ENCODE measurements at places on chromosomes 11 and 22.

GRCh38 chr11:48002561-48002960 lies 22.2 kb downstream of the PTPRJ start:
- DNase-seq: no peak

DNA sequence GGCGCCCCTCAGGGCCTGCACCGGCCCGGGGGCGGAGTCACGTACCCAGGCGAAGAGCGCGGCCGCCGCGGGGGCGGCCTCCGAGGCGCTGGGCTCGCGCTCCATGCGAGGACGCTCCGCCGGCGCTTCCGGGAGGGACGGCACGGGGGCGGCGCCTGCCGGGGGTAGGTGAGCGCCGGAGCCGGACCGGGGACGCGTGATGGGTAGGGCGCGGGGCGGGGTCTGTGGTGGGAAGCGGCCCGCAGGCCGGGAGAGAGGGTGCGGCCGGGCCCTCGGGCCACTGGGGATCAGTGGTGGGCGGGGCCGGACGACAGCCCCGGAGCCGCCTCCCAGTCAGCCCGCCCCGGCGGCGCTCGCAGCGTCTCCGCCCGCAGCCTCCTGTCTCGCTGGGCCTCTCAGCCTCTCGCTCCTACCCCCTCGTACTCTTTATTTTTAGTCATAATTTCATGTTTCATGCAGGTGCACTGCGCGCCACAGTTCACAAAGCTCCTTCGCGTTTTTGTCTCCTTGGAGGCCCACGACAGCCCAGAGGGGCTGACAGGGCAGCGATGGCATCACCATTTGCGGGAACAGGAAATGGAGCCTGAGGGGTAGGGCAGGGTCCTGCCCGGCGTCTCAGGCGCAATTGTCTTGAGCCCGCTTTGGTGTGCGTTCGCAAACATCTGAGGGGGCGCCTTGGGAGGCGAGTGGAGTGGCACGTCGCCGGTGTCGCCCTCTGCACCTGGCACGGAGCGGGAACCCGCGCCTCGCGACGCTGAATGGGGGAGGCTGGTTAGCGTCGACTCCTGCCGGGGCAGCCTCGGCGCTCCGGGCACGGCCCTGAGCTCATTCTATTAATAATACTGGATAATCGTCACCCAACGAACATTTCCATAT lies at the start of gene SERGEF:
SERGEF (minus strand) TSS at position 142 of the 876 bp plus-strand sequence; CDS start at position 105, 37 bp downstream.
- DNase-seq: peak; percentile 97

DNA sequence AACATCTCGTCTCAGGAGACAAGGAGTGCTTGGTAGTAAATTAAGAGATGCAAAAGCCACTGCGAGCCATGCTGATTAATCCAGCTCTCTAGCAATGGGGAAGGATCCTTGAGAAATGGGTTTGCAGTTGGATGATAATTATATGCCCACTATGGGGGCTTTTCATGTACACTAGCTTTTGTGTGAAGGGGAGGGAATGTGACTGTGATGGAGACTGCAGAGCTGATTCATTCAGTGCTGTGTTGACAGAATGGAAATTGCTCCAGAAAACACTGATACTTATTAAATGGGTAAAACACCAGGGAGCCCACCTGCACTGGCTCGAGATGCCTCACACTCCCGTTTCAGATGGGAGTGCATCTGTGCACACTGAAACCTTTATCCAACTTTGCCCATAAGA lies 37.0 kb upstream of the KIRREL3 start:
- DNase-seq: no peak

- no peak for DNase-seq
Observed at GRCh38 chr11:79510960-79511359, 70.1 kb upstream of the TENM4 start.

GRCh38 chr11:117376517-117376916 lies 48.9 kb downstream of the CEP164 start:
- no peak for DNase-seq

GRCh38 chr22:40556641-40557040 lies 79.9 kb downstream of the MRTFA start:
- no peak for DNase-seq
